ENCODE measurements at places on chromosomes 4 and X. TPM values are rescaled to one million over a fixed set of nuclear protein-coding genes. Genes with fewer than 3 reads are reported as not detected.

The CLDN22 gene
- total RNA-seq = not detected

The HTN1 gene
- total RNA-seq = not detected

The BCORL1 gene
- total RNA-seq = 2.6 TPM

The TIGD2 gene
- total RNA-seq = 12.5 TPM

The DSPP gene
- not detected for total RNA-seq

The STBD1 gene
- 7.2 TPM for total RNA-seq

The ACE2 gene
- total RNA-seq = not detected

The HHIP gene
- total RNA-seq = 1.4 TPM

The ALAS2 gene
- total RNA-seq = not detected

The TAF1 gene
- 63.2 TPM for total RNA-seq

The TMEM271 gene
- not detected for total RNA-seq

All from uterine smooth muscle cell (primary cell).